Activated CD4-positive, alpha-beta memory T cell treated with anti-CD3 and anti-CD28 coated beads for 36 hours (primary cell): ENCODE measurements at places on chromosomes 5 and 9. TPM values are rescaled to one million over a fixed set of nuclear protein-coding genes. Genes with fewer than 3 reads are reported as not detected.

- no peaks in the 10 kb centered on the region for H3K36me3 ChIP-seq
- DNase-seq = no peak
- no peaks in the 10 kb centered on the region for H3K4me1 ChIP-seq
- H3K4me3 ChIP-seq = no peak overlapping the region
Observed at GRCh38 chr5:139895046-139895445, 99.4 kb downstream of the PSD2 start.

GRCh38 chr5:73729329-73729728 lies 103.3 kb downstream of the ARHGEF28 start:
- H3K27me3 ChIP-seq = peaks cover 3% of the 10 kb centered on the region
- no peak for DNase-seq
- H3K36me3 ChIP-seq = no peaks in the 10 kb centered on the region
- H3K4me1 ChIP-seq = no peaks in the 10 kb centered on the region
- H3K4me3 ChIP-seq = no peak overlapping the region
- H3K27ac ChIP-seq = no peak overlapping the region

GRCh38 chr9:72592502-72593403 lies 71.3 kb downstream of the TMC1 start:
- no peaks in the 10 kb centered on the region for H3K36me3 ChIP-seq
- H3K4me3 ChIP-seq = no peak overlapping the region
- peak; percentile 30 for DNase-seq
- H3K4me1 ChIP-seq = peaks cover 28% of the 10 kb centered on the region
- no peak overlapping the region for H3K27ac ChIP-seq

DNA sequence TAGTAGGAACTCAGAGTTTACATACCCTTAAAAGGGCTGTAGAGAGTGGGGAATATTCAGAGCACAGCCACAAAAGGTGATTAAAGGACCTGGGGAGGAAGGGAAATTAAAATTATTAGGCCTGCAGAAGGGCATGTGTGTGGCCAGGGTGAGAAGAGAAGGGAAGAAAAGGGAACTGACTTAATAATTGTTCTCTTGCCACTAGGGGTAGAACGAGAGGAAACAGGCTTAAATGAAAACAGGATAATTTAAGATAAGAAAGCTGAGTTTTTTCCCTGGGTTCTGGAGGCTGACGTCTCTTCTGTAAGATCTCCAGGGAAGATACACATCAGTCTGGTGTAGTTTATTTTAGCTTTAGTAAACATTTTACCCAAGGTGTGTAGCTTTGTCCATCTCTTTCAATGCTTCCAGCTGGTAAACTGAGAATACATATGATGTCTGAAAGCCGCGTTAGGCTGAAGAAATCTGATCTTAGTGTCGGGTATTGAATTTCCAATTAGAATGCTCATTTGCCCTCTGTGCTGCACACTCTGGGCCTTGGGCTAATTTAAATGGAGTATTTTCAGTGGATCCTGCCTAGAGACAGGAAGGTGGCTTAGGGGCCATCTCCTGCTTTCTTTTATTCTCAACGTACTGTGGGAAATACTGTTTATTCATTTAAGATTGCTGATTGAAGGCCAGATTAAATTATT lies 416.8 kb downstream of the TMEM38B start:
- no peak overlapping the region for H3K4me3 ChIP-seq
- DNase-seq = no peak
- H3K27ac ChIP-seq = no peak overlapping the region
- no peaks in the 10 kb centered on the region for H3K27me3 ChIP-seq
- H3K36me3 ChIP-seq = no peaks in the 10 kb centered on the region

DNA sequence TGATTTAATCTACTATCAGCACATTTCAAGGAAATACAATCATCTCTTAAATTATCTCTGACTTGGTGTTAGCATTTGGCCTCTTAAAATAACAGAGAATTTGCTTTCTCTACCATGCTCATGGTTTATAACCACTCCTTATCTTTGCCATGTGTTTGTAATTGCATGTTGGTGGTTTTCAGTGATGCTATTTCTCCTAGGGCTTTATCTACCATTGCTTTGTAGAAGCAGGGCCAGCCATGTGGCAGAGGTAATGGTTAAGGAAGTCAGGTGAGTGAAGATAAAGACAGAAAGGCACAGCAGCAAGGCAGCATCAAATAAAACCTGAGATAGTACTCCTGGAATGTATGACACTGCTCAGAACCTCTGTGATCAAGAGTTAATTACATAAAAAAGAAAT lies 206.2 kb downstream of the FER start:
- H3K27me3 ChIP-seq = no peaks in the 10 kb centered on the region
- H3K4me1 ChIP-seq = no peaks in the 10 kb centered on the region
- no peak overlapping the region for H3K27ac ChIP-seq
- no peak for DNase-seq
- no peak overlapping the region for H3K4me3 ChIP-seq
- no peaks in the 10 kb centered on the region for H3K36me3 ChIP-seq

DNA sequence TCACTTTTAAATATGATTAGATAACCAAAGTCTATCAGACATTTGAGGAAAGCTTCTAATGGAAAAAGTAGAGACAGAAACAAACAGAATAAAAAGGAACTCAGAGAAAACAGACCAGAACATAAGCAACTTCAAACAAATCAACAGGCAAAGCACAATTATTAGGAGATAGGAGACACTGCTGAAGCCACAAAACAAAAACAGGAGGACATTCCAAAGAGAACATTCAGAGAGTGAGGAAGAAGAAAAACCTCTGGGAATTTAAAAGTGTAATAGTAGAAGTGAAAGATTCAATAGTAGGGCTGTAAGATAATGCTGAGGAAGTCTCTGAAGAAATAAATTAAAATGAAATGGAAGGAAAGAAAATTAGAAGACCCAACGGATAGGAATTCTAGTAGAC lies 83.2 kb upstream of the TBCA start:
- H3K27me3 ChIP-seq = peaks cover 9% of the 10 kb centered on the region
- no peak for DNase-seq
- H3K4me3 ChIP-seq = no peak overlapping the region

DNA sequence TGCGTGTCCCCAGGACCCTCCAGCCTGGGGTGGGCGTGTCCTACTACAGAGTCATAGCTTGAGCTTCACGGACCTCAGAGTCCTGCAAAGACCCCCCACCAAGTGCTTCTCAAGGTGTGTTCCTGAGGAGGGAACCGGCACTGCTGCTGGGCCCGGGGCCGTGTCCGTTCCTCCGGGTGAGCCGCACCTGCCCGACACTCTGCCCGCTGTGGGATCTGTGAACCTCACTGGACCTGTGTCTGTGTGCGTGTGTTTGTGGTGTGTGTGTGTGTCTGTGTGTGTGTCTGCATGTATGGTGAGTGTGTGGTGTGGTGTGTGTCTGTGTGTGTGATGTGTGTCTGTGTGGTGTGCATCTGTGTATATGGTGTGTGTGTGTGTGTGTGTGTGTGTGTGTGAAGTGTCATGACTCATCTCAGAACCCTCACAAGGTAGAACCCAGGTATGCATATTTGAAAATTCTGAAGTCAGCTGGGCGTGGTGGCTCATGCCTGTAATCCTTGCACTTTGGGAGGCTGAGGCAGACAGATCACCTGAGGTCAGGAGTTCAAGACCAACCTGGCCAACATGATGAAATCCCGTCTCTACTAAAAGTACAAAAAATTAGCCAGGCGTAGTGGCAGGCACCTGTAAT lies 40.9 kb upstream of the RXRA start:
- H3K27me3 ChIP-seq = no peaks in the 10 kb centered on the region
- no peak overlapping the region for H3K4me3 ChIP-seq
- no peak for DNase-seq
- H3K4me1 ChIP-seq = no peaks in the 10 kb centered on the region
- no peaks in the 10 kb centered on the region for H3K36me3 ChIP-seq
- H3K27ac ChIP-seq = no peak overlapping the region

DNA sequence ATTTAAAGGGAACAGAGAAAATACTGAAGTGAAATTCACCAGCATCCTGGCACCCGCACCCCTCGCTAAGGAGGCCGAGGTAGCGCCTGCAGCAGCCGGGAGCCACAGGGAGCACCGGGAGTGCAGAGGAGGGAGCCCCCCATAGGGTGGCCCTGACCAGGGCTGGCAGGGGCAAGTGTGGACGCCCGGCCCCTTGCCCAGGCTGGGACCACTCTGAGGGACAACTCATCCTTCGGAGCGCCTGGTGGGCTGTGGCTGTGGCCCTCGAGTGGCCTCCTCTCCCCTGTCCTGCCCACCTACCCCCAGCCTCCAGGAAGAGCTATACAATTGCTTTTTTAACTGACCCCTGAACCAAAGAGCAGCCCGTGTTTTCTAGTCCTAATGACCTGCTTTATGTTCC lies 47.0 kb downstream of the PLEKHG4B start:
- peaks cover 10% of the 10 kb centered on the region for H3K27me3 ChIP-seq
- H3K27ac ChIP-seq = no peak overlapping the region
- no peak for DNase-seq
- H3K4me1 ChIP-seq = no peaks in the 10 kb centered on the region
- H3K36me3 ChIP-seq = no peaks in the 10 kb centered on the region

GRCh38 chr5:22852807-22853660 lies at the start of gene CDH12:
Gene CDH12, minus strand, starts transcription at chr5:22853344.
- no peak for DNase-seq
- H3K27me3 ChIP-seq = no peaks in the 10 kb centered on the region
- H3K36me3 ChIP-seq = no peaks in the 10 kb centered on the region
- H3K4me1 ChIP-seq = peaks cover 5% of the 10 kb centered on the region

GRCh38 chr5:118980017-118980416 lies 8.3 kb downstream of the DTWD2 start:
- H3K27me3 ChIP-seq = no peaks in the 10 kb centered on the region
- H3K36me3 ChIP-seq = peaks cover 16% of the 10 kb centered on the region
- H3K4me1 ChIP-seq = no peaks in the 10 kb centered on the region
- no peak overlapping the region for H3K27ac ChIP-seq
- H3K4me3 ChIP-seq = no peak overlapping the region

- no peaks in the 10 kb centered on the region for H3K27me3 ChIP-seq
- DNase-seq = no peak
- peaks cover 2% of the 10 kb centered on the region for H3K36me3 ChIP-seq
- H3K27ac ChIP-seq = no peak overlapping the region
Observed at GRCh38 chr9:79473704-79474103, 98.1 kb upstream of the TLE4 start.

GRCh38 chr9:2928411-2928810 lies 84.5 kb upstream of the PUM3 start:
- H3K36me3 ChIP-seq = no peaks in the 10 kb centered on the region
- no peak for DNase-seq
- H3K4me1 ChIP-seq = no peaks in the 10 kb centered on the region
- H3K4me3 ChIP-seq = no peak overlapping the region

Gene HACD4
- 1.9 TPM for total RNA-seq

Gene ZDHHC11
- 6.2 TPM for total RNA-seq

Gene NUDT2
- 42.4 TPM for total RNA-seq

Gene DAB2IP
- not detected for total RNA-seq
